ENCODE measurements at places on chromosomes 13 and 19.

- DNase-seq, result no peak
These were observed 10.4 kb downstream of the ZNF146 start for GRCh38 chr19:36225219-36225892.

DNA sequence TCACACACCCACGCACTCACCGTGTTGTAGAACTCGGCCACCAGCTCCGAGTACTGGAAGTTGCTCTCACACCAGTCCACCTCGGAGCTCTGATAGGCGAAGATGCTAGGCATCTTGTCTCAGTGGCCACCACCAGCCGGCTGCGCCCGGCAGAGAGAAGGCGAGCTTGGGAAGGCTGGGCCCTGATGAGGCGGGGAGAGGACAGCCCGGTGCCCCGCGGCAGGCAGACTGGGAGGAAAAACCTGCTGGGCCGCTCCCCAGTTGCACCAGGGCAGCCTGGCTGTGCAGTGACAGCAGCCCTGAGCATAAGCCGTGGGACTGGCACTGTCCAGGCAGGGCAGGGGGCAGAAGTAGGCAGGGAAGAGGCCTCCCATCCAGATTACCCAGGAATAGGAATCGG, at the start of gene ACER1:
Gene ACER1, minus strand, starts transcription at position 174 of the 400 bp plus-strand sequence. Its CDS starts 61 bp downstream, at position 113.
- DNase-seq, result no peak

DNA sequence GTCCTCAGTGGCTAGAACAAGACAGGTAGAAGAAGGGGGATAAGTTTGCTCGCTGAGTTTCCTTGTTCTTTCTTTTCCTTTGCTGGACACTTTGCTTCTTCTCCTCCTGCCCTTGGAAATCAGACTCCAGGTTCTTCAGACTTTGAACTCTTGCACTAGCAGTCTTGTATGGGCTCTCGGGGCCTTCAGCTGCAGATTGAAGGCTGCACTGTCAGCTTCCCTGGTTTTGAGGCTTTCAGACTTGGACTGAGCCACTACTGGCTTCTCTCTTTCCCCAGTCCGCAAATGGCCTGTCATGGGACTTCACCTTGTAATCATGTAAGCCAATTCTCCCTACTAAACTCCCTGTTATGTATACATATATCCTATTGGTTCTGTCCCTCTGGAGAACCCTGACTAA, 379.8 kb downstream of the NDFIP2 start:
- no peak for DNase-seq

GRCh38 chr19:35937345-35938281, 1.4 kb downstream of the LRFN3 start:
- DNase-seq, result no peak

GRCh38 chr19:17602872-17603510, 47.5 kb downstream of the COLGALT1 start:
- no peak for DNase-seq

GRCh38 chr13:114164681-114165429, 14.2 kb upstream of the CFAP97D2 start:
- no peak for DNase-seq

GRCh38 chr19:43913383-43913782, 21.7 kb downstream of the ZNF45 start:
- DNase-seq, result no peak

GRCh38 chr13:20142927-20143480, 17.8 kb downstream of the GJA3 start:
- DNase-seq, result no peak

DNA sequence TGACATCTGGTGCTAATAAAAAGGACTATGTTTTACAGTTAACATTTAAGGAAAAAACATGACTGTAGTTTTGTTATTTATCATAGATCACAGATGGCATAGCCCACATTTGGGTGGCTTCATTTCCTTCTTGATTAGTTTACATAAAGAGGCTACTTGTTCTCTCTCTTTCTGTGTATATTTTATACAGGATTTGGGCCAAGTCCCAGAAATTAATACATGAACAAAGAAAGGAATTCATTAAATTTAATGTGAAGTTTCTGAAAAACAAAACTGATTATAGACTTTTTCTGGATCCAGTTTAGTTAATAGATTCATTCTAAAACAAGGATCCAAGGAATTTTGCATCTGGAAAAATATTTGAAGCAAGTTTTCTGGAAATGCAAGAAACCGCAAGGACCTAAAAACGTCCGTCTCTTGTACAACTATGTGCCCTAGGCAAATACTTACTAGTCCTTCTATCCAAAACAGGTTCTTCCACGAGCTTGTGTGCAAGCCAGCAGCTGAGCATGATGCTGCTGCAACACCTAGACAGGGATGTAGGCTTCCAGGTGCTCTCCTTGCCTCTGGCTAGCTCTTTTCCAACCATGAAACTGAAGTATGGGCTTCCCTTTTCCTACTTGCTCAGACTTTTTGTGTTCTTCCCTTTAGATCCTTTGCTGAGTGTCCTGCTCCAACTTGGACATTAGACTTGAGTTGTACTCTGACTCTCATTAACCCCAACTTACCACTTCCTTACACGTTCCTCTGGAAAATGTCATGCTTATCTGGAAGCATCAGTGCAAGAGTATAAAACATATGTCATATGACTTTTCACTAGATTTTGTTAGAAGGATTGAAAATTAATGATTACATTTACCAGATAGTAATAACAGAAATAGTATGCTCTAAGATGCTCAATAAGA, 161.5 kb upstream of the STARD13 start:
- no peak for DNase-seq

- DNase-seq, result no peak
These were observed 2.5 kb downstream of the KLF2 start for GRCh38 chr19:16327169-16327475.

DNA sequence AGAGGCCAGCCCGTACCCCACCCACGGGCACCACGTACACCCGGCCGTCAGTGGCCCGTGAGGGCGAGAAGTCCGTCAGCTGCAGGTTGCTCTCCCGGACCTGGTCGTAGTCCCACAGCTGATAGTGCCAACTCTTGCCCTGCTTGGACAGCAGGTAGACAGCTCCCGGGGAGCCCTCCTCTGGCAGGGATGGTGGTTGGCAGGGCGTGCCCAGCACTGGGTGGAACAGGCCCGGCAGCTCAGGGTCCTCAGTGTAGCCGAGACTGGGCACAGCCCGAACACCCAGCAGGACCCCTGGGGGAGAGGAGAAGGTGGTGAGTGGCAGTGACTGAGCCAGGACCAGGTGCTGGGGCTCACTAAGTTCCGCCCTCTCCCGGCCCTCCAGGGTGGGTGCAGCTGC, 7.8 kb downstream of the ACTMAP start:
- DNase-seq, result no peak

GRCh38 chr13:99311137-99311536, 3.9 kb upstream of the GPR183 start:
- DNase-seq, result no peak

DNA sequence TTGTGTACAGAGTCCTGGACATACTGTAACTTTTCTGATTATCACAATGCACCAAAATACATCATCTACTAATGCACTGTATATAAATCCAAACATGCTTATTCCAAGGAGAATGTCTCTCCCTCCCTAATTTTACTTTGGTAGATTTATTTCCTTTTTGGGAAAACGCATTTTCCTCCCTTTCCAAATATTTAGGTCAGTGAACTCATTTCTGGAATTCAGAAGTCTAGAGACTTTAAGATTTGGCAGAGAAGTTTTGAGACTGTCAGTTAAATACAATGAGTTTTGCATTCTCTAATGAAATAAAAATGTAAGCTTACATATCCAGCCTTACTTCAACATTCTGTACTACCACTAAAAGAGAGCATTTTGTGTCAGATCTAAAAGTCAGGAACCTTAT, 165.8 kb upstream of the EDNRB start:
- DNase-seq, result no peak

DNA sequence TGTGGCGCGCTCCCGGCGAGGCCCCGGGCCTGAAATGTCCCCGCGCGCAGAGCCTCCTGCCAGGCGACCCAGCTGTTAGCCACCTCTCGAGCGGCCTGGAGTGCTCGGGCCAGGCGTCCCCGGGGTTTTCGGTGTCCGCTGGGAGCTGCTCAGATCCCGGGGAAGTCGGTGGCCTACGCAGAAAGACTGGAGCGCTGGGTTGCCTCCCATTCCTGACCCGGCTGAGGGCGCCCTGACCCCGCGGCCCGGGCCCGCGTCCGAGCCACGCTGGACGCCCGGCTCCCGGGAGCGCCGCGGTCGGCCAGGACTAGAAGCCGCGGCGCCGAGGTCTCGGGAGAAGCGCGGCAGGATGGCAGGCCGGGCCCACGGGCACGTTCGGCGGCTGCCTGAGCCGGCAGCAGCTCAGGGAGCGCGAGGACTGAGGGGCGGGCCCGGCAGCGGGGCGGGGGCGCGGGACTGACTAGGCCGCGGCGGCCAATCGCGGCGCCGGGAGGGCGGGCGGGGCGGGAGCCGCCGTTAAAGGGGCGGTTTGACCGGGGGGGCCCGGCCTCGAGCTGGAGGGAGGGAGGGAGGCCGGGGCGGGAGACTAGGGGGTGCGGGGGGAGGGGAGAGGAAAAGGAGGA, 1.3 kb upstream of the ZIC2 start:
- DNase-seq, result peak; percentile 70

GRCh38 chr19:41753936-41754529, 1.3 kb upstream of the CEACAM6 start:
- peak; percentile 33 for DNase-seq

- no peak for DNase-seq
These were observed 74.5 kb downstream of the ATP8A2 start for GRCh38 chr13:25446261-25446660.

DNA sequence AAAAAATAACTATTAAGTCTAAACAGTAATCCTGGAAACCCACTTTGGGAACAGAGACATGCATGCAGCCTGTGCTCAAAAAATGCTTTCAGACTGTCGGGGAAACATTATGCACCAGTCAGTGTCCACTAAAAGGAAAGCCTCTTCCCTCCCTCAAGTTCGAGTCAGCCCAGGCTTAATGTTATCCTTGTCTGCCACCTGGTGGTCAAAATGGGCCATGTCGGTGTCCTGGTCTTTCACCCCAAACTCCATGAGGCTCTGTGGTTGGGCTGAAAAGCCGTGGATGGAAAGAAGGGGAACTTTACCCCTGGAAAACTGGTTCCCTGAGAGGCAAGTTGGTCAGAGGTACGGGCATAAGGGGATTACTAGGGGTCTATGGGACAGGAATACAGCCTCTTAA, 88.4 kb upstream of the ZNF492 start:
- peak; percentile 26 for DNase-seq

- no peak for DNase-seq
These were observed 6.0 kb upstream of the TEX30 start for GRCh38 chr13:102779436-102780159.

GRCh38 chr19:30332445-30333234, 39.5 kb upstream of the ZNF536 start:
- DNase-seq, result no peak

- no peak for DNase-seq
These were observed 32.6 kb downstream of the STOML3 start for GRCh38 chr13:38957794-38958592.

GRCh38 chr13:110334841-110335490, 27.9 kb downstream of the COL4A2 start:
- no peak for DNase-seq

- DNase-seq, result no peak
These were observed 56.0 kb upstream of the MYO16 start for GRCh38 chr13:108573455-108573854.

- peak; percentile 59 for DNase-seq
These were observed 25.0 kb downstream of the SH3GL1 start for GRCh38 chr19:4375164-4376027.

DNA sequence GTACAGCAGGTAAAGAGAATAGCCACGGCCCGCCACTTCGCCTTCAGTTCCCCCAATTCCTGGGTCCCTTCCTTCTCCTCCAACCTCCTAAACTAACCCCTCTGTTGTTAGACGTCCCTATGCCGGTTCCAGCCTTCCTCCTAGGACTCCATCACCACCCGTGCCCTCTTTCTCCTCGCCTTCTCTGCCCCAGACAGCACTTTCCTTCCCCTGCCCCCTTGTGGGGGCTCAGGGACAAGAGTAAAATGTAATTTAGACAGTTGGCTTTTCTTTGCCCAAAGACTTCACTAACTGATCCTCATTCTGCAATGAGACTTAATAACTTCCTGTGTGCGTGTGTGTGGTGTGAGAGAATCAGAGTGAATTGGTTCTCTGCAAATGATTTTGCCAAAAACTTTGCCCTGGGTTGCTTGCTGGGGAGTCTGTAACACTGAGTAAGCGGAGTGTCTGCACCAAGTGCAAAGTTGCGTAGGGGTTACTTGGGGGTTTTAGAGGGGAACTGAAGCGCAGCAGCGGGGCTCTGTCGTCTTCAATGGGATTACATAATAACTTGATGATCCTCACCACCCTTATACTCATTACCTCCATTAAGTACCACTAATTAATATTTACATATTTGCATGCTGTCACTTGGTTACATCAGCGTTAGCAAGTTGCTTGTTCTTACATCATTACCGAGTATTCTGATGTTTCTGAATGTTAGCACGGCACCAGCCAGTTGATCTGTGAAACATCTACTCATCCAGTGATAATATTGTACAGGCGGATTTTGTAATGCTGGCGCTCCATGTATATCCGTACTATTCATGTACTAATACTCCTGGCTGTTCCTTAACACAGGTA, 19.9 kb upstream of the SGCG start:
- no peak for DNase-seq

DNA sequence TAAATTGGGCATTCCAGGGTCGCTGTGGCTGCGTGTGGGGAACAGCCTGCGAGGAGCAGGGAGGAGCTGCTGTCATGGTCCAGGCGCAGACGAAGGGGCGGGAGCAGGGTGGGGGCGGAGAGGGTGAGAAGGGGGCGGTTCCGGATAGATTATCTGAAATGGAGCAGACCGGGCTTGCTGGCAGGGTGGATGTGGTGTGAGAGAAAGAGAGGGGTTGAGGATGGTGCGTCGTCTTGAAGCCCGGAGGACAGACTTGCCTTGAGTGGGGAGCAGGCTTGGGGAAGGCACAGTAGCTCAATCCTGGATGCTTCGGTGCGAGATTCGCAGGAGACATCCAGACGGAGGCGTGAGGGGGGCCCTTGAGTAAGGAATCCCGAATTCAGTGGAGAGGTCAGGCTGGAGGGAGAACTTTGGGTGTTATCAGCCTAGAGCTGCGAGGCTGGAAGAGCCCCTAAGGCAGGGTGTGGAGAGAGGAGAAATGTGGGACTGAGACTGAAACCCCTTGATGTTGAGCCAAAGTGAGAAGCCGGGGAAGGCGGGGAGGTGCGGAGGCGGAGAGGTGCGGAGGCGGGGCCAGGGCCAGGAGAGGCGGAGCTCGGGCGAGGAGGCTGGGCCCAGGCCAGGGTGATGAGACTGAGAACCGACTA, 40.6 kb downstream of the DPF1 start:
- DNase-seq, result no peak

DNA sequence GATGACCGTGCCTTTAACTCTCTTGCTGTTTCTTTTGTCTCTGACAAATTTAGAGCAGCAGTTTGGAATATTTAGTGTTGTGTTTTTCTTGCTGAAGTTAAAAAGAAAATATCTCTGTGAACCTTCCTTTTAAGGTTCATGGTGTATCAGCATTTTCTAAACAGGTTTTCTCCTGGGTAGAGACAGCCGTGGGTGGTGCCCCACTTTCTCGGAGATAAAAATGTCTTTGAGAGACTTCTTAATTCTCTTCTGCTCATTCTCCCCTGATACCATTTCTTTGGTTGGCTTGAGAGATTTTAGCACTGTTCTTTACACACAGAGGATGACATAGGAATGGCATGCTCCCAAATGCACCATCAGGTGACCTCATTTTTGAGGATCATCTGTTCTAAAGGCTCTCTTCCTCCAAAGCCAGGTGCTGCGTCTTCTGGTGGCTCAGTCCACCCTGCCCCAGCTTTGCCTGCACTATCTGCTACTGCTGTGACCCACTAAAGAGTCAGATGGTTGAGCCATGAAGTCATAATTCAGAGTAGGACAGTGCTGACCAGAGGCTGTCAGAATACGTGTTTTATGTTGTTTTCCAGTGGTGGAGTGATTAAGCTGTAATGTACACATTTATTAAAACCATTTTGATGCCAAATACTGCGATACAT, 90.3 kb upstream of the SLC10A2 start:
- DNase-seq, result no peak

Data from GM10248 (cell line).